ENCODE measurements at places on chromosomes 5 and 9. TPM values are rescaled to one million over a fixed set of nuclear protein-coding genes. Genes with fewer than 3 reads are reported as not detected.

DNA sequence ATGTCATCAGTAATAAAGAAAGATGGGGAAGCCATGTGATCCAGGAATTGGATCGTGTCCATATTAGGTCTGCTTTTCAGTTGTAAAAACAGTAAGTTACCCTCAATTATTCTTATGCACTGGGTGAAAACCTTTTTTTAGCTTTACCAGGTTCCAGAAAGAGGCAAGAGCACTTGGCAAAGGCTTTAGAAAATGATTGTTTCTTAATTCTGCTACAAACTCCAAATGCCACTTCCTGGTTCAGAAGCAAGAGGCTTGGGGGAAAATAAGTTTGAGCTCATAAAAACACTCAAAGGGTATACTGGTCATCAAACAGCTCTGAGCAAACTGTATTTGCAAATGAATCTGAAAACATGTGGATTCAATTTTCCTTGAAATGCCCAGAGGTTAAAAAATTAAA lies 615.6 kb downstream of the EBF1 start:
- no peak for DNase-seq

DNA sequence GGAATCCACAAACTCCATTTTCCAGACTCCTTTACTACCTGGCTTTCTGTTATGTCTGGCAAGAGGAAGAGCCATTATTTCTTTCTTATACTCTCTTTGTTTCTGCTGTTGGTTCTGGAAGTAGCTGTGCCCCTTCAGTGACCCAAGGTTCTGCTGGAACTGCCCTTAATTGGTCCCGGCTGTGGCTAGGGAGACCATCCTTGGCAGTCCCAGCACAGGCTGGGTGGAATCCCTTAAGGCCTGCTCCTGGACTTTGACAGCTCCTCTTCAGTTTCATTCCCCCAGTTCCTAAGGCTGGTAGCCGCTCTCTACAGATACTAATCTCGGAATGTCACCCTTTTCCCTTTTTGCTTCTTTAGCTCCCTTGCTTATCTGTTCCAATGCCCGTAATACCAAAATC lies 81.9 kb upstream of the GLIS3 start:
- no peak for DNase-seq

GRCh38 chr5:150502106-150502505 lies 5.8 kb upstream of the NDST1 start:
- DNase-seq: no peak

- no peak for DNase-seq
Measured at GRCh38 chr5:39584927-39585326, 160.1 kb upstream of the DAB2 start.

GRCh38 chr5:39340506-39340905 lies 23.8 kb downstream of the C9 start:
- DNase-seq: no peak

TMEM215 gene
- total RNA-seq: not detected

DNA sequence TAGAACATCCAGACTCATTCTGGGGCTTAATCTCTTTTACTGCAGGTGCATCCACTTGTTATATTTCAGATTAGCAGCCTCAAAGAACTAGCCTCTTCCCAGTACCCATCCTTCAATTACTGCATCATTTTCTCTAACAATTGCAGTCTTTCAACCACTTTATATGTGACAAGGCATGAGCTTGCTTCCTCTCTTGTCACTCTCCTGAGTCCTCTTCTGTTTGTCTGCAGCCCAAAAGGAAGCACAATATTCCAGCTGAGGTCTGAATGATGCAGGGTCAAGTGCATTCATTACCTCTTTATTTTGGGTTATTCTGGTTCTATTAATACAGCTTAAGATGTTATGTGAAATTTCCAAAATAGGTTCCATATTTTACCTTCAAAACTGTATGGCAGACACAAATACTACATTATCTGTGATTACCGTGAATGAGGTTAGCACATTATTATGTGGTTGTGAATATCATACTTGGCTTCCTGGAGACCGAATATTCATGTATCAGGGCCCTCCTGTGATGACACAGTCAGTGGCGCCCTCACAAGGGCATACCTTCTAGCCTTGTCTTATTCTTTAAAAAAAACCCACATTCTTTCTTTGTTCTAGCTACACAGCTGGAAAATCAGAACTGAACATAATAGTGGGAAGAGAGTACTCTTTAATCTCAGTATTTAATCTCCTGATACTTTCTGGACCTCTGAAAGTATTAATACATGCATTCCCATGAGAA lies 323.8 kb downstream of the PDE4D start:
- no peak for DNase-seq

DNA sequence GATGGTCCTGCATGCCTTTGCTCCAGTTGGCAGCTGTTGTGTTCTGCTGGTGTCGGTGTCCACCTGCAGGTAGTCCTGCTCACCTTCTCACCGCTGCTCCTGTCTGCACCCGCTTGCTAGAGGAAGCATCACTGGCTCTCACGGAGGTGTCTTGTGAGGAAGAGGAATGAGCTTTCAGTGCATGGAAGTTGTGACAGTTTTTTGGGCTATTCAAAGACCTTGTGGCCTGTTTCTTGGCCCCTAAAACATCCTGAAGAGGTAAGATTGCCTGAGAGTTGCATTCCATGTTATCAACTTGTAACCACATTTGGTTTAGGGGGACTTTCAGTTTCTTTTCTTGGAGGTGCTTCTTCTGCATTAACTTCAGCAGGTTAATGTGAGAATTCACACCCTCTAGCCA lies 85.6 kb downstream of the MACROH2A1 start:
- no peak for DNase-seq

DNA sequence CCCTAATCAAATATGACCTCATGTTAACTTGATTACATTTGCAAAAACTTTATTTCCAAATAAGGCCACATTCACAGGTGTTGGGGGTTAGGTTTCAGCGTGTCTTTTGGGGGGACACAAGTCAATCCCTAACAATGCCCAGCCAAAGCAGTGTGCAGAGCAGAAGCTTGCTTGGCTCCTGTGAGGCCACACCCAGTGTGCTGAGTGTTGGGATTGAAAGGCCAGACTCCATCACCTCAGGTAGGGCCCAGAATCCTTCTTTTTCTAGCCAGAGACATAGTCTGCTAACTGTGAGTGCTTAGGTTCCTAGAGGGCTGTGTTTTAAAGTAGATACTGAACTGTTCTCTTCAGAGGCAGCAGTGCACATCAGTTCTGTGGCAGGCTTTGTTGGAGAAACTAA lies 27.9 kb downstream of the KDM4C start:
- DNase-seq: no peak

GRCh38 chr9:134847752-134848432 lies 32.7 kb upstream of the FCN2 start:
- DNase-seq: no peak

OR1J2 gene
- total RNA-seq: not detected

DNA sequence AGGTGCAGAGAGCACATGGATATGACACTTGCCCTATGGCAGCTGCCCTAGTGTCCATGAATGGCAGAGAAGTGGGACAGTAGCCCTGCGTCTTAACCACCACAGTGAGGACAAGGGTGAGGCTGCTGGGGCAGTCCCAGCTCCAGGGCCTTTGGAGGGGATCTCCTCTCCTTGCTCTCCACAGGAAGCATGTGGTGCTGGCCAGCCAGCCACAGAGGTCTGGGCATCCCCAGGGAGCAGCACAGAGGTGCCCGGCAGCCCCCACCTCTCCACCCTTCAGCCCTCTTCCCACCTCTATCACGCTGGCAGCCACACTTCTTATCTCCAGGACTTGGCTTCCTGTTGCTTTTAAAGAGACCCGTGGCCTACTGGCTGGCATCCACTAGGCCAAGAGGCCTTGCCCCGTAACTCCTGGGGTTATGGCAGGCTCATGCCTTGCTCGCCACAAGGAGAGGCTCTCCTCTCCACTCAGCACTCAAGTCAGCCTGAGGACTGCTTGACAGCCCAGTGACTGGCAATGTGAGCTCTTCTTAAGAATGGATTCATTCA lies 21.9 kb downstream of the CSF2 start:
- DNase-seq: no peak

NFIB gene
- total RNA-seq: 2.4 TPM

DNA sequence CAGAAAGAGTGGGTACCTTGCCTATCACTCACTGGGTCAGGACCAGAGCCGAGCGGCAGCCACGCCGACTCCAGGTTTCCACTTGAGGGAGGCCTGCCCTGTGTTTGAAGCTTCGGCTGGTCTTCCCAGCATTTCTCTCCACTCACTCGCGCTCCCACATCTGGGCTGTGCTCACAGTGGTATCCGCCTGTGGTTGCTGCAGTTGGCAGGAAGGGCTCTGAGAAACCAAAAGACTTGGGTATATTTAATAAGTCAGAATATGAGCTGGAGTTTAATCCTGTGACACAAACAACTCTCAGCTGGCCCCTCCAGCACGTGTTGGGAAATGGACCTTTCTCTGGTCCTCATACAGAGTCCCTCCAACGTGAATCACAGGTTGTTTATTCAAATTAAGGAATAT lies 70.9 kb downstream of the SPRY4 start:
- DNase-seq: no peak

IGFBPL1 gene
- total RNA-seq: 8.8 TPM

- DNase-seq: no peak
Measured at GRCh38 chr5:170623576-170624181, 119.9 kb downstream of the KCNIP1 start.

DNA sequence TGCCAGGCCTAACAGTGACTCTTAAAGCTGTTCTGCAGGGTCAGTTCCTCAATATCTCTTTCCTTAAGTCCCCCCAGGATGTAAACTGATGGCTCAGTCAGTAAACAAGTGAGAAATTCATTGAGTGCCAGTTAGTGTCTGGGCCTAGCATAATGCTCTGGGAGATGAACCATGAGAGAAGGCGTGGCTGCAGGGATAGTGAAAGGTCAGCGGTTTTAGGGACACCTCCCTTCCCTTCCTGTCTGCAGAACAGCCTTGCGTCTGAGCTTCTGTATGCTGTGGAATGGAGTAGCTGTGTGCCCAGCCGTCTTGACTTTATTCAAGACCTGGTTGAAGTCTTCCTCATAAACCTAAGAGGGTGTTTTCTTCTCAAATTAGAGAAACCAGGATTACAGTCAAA lies 46.7 kb upstream of the DMRT3 start:
- no peak for DNase-seq

FBP1 gene
- total RNA-seq: 2.9 TPM

DNA sequence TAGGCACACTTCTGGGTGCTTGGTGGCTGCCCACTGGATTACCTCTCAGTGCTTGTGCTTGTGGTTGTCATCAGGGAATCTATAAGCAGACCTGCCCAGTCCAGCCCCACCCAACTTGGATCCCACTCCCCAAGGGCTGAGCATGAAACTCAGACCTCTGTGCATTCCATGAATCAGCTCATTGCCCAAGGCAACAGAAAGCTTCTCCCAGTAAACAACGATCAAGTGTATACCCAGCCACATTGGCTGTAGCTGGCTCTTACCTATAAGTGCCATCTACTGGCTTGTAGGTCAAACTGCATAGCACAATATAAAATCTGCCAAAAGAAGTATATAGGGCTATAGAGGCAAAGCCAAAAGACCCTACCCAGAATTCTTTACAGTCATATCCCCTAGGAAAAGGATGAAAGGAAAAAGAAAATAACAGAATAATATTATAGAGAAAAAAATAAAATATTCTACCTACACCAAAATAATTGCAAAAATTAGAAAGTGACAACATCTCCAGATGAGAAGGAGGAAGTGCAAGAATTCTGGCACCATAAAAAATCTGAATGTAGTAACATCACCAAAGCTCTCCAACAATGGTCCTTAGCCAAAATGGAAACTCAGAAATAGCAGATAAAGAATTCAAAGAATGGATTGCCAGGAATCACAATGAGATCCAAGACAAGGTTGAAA lies 321.0 kb upstream of the TRPC7 start:
- DNase-seq: peak; percentile 3

SPAG8 gene
- 0.12 TPM for total RNA-seq

MORN5 gene
- total RNA-seq: not detected

HBEGF gene
- 25.6 TPM for total RNA-seq

DNA sequence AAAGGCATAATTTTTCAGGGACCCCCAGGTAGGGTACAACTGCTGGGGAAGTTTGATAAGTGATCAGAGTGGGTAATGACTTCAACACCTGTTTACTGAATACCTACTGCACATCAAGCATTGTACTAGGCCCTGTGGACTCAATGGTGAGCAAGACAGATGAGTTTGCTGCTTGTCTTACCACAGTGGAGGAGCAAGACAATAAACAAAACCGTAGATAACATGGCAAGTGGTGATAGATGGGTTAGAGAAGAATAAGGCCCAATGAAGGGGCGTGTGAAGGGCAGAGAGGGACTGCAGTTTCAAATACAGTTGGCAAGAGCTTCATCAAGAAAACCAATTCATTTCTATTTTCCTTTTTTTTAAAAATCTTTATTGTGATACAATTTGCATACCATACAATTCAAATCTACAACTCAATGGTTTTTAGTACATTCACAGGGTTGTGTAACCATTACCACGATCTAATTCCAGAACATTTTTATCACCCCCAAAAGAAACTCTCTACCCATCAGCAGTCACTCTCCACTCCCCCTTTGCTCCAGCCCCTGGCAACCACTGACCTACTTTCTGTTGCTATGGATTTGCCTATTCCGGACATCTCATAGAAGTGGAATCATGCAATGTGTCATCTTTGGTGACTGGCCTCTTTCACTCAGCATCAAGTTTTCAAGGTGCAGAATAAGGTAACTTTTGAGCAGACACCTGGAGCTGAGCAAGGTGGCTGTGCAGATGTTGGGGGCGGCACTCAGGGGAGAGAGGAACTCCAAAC lies 31.9 kb upstream of the HAND1 start:
- no peak for DNase-seq

DNA sequence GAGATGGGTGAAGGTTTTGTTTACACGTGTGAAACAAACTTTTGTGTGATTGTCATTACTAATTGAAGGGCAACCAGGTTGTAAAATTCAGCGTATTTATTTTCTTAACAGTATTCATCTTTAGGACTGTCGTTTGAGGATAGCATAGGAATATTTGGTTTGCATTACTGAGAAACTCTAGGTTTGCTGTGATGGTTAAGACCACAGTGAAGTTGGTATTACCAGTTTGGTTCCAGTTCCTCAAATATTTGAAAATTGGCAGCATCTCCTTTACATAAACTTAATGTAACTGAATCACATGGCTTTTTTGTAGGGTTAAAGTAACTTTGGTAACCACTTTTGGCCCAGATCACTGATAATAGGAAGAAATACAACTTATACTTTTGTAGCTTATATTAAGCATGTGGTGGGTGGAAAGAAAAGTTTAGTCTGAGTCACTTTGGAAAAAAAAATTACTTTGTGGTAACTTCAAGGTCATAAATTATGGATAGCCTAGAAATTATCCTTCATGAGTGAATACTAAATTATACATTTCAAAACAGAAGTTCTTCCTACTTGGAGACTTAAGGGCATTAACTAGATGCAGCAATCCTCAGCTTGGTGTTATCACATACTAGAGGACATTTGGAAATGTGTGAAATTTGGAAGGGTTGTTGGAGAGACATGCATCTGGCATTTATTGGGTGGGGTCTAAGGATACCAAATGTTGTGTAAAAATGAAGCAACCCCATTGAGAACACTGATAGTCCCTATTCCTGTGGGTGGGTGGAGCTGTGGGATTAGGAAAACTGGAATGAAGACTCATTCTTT lies 33.9 kb downstream of the G3BP1 start:
- no peak for DNase-seq

GRCh38 chr5:53019320-53019719 lies 30.2 kb downstream of the ITGA2 start:
- DNase-seq: no peak

ZFP2 gene
- 0.29 TPM for total RNA-seq

- DNase-seq: no peak
Measured at GRCh38 chr9:98658951-98659351, 49.8 kb downstream of the GABBR2 start.

- no peak for DNase-seq
Measured at GRCh38 chr9:127977884-127978647, 2.7 kb downstream of the EEIG1 start.
